Naive thymus-derived CD4-positive, alpha-beta T cell (primary cell): ENCODE measurements at places on chromosomes 12 and 14. TPM values are rescaled to one million over a fixed set of nuclear protein-coding genes. Genes with fewer than 3 reads are reported as not detected.

DNA sequence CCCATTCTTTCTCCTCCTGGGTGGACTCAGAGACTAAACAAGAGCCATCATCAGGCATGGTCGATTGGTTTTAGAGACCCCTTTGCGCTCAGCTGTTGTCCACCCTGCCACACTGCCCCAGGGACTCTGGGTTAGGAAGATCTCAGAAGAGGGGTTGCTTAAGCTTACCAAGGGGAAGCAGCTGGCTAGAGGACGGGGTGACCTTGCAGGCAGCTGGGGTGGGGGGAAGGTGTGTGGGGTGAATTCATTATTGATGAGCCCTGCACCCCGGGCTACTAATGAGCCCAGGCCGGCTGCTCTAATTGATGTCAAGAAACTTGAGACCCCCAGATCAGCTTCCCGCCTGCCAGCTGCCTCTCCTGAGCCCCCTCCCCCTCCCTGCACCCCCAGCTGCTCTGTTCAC, 8.7 kb upstream of the ZNF385A start:
- no peak for DNase-seq

DNA sequence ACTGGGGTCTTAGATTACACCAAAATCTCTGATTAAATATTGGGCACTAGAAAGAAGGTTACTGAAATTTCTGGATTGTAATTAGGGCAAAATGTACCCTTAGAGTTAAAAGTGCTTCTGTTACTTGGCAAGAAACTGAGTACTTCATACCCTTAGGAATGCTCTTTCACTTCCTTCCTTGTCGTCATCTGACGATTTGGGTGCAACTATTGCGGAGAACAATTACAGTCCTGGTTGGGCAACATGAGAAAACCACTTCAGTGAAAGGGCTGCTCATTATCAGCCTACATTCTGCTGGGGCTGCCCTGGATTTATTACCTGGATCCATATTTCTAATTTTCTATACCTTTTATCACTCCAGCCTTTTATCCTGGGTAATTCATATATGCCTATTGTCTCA, 348.5 kb upstream of the MDGA2 start:
- DNase-seq = no peak

The RFX4 gene
- total RNA-seq = not detected

The RNF34 gene
- total RNA-seq = 84.4 TPM

- no peak for DNase-seq
Measured at GRCh38 chr12:100987552-100988521, 193.3 kb downstream of the ANO4 start.

The LRRK2 gene
- total RNA-seq = 0.16 TPM
